ENCODE measurements at places on chromosomes 7 and 10.

GRCh38 chr7:27073076-27073475 lies 22.7 kb downstream of the HOXA1 start:
- no peak for DNase-seq

DNA sequence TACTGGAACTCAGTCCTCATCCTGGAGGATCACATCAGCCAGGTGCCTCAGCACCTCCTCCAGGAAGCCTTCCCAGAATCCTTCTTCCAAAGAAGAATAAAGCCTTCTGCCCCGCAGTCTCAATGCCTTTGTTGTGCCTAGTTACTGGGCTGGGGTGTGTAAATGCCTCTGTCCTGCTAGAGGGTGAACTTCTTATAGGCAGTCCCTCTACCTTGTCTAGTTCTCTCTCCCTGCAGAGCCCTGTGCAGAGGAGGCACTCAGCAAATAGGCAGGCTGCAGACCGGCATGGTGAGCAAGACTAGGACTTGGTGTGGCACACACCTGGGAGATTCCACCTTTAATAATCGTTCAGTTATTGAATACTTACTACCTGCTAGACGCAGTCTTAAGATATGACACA lies 104.7 kb upstream of the PCBD1 start:
- no peak for DNase-seq

- no peak for DNase-seq
Observed at GRCh38 chr10:69734797-69735468, 66.8 kb upstream of the COL13A1 start.

- no peak for DNase-seq
Observed at GRCh38 chr10:102460836-102461186, 9.5 kb upstream of the C10orf95 start.

GRCh38 chr7:74178632-74179031 lies 4.5 kb downstream of the EIF4H start:
- no peak for DNase-seq

GRCh38 chr10:19046679-19047078 lies 1.9 kb upstream of the MALRD1 start:
- no peak for DNase-seq

- DNase-seq: no peak
Observed at GRCh38 chr7:77202481-77202976, 2.9 kb upstream of the FGL2 start.

DNA sequence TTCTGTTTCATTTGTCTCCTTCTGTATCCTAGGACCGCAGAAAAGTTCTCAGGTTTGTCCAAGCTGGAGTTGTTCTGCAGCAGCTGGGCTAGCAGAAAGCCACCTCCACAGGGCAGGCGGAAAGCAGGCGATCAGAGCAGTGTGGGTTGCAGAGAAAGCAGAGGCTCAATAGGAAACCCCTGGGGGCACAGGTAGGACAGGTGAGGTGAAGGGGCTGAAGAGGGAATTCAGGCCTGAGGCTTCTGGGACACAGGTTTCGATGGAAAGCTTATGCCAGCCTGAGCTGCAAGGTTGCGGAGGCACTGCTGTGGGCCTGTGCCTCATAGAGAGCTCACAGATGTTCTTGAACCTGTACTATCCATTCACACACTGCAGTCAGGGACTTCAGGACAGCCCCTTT lies 194.9 kb upstream of the TPK1 start:
- DNase-seq: no peak

GRCh38 chr7:142142702-142143101 lies 31.2 kb downstream of the MGAM2 start:
- no peak for DNase-seq

DNA sequence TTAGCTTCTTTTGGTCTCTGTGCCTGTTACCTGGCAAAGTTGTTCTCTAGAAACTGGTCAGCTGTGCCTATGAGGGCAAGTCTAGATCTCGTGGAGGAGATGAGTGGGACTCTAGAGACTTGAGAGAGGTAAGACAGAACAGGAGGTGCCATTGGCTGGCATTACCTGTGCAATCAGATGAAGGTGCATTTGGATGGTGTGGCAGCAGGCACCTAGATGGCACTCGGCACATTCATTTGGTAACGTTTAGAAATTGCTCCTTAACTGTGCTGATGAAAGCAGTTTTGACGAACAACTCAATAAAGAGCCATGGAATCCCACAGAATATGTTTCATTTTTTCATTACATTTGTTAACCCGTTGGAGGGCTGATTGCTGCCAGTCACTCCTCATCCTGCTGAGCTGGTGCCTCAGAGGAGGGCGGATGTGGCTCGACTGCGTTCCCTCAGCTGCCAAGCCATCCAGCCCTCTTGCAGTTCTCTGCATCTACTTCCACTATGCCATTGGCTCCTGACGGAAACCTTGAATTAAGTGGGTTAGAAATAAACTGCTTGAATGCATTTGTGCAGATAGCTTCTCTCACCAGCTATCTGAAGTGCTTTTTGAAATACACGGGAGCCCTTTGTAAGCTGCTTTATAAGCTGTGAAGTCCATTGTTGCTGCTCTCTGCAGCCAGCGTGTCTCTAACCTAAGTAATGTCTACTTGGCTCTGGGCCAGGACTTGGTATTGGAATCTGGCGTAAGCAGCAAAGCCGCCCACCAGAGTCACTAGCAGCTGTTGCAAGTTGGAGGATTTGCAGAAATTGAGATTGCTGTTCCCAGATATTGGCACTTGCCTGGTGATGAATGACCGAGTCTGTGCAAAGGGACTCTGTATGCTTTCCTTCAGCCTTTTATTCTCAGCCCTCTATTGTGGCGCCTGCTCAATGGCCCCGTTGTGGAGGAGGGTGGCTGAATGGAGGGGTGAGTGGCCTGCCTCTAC lies 87.4 kb downstream of the LRRC4 start:
- no peak for DNase-seq

DNA sequence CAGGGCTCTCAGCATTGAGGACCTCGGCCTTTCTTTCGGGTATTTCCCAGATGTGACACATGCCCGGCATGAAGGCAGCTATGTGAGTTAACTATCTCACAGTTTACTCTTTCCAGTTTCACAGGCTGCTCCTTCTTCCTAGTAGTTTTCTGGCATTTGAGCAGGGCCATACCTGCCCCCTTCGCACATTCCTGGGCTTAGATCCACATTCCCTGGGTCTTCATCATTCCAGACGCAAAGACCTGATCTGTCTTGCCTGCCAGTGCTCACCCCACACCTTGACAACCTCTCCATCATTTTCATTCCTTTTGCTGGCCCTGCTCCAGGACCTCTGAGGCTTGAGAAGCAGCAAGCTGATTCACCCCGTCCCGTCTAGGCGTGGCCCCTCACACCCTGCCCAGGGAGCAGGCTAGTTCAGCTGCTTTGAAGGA lies 227.5 kb downstream of the WDR11 start:
- no peak for DNase-seq

DNA sequence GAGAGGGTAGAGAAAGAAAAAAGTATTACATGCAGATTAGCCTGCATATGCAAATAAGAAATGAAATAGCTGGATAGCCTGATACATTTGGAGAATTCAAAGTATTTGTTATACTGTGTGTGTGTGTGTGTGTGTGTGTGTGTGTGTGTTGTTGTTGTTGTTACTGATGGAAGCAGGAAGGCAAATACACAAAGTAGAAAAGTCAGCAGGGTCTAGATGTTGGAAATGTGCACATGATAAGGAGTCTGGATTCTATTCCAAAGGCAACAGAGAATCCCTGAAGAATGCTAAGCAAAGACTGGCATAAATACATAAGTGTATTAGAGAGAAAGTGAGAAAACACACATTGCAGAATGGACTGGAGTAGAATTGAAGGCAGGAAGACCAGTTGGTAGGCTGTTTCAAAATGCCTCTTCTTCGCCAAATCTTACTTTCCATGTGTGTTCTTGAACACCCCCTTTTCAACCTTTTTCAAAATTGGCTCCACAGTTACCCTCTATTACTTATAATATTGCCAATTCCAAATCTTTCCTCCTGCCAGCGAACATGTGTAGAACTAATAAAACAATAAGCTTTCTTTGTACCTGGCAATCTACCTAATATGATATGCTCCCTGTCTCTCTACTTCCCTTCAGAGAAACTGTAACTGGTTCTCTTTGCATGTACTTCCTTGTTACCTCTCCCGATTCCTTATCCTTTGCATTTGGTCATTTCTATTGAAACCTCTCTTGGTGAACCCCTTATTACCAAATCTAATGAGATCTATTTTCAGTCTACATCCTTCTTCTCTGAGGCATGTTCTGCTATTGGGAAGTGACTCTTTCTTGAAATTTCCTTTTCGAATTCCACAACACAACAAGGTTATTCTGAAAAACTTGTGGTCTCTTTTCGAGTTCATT lies 6.2 kb downstream of the CPED1 start:
- no peak for DNase-seq

DNA sequence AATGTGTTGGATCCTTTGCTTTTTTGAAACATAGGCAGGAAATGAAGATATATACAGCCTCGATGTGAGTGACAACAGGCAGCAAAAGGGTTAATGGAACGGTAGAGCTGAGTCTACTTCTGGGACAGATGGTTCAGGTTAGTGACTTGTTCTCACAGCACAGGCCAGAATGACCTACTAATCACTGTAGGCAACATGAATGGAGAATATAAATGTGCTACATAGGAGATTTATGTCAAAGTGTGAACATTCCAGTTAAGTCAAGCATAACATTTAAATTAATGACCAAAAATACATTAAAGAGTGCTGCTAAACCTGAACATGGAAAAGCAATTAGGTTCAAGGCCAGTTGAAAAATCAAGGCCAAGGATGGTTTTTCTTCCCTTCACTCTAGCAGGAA lies 235.2 kb downstream of the POU6F2 start:
- no peak for DNase-seq

DNA sequence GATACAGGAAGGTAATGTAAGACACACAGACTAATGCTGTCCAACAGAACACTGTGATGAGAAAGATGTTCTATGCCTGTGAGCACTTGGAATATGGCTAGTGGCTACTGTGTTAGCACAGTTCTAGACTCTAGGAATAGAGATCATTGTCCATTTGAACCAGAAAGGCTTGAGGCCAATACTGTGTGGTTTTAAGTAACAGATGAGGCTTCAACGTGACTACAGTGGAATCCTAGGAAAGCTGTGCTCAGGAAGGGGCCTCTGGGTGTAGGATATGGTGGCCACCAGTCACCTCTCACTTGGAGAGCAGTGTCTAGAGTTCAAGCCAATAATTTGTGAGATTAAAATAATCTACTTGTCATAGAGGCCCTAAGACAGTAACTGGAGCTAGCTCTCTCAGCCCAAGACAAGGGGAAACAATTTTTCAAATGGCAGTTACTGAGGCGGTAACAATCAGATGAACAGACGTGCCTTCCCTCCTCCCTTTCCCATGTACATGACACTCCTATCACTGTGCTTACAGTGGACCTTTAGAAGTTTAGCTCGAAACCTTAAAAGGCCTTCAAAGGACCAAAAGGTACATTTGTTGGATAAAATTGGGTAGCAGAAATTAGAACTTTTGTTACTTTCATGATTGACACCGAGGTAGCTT lies 10.2 kb downstream of the ZDHHC16 start:
- no peak for DNase-seq

- no peak for DNase-seq
Observed at GRCh38 chr7:157480371-157481050, 143.7 kb downstream of the DNAJB6 start.

GRCh38 chr10:97774811-97775294 lies 3.1 kb upstream of the SFRP5 start:
- no peak for DNase-seq

- DNase-seq: no peak
Observed at GRCh38 chr10:116713846-116714245, 28.5 kb downstream of the HSPA12A start.

DNA sequence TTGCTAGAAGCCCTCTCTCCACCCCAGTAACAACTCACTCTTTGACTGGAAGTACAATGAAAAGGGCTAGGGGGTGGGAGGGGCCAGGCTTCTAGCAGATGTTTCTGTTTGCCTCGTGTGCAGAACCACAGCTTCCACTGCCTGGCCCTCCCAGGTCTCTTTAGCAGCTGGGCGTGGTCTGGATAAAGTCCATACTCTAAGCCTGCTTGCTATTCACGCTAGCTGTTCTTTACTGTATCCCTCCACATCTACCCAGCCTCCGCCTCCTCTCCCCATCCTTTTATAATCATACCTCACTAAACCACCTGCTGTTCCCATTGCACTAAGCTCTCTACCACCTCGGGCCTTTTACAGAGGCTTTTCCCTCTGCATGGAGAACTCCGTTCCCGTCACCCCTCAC lies 288.8 kb downstream of the CAMK1D start:
- DNase-seq: no peak

- no peak for DNase-seq
Observed at GRCh38 chr10:122476333-122476695, 15.0 kb downstream of the HTRA1 start.

DNA sequence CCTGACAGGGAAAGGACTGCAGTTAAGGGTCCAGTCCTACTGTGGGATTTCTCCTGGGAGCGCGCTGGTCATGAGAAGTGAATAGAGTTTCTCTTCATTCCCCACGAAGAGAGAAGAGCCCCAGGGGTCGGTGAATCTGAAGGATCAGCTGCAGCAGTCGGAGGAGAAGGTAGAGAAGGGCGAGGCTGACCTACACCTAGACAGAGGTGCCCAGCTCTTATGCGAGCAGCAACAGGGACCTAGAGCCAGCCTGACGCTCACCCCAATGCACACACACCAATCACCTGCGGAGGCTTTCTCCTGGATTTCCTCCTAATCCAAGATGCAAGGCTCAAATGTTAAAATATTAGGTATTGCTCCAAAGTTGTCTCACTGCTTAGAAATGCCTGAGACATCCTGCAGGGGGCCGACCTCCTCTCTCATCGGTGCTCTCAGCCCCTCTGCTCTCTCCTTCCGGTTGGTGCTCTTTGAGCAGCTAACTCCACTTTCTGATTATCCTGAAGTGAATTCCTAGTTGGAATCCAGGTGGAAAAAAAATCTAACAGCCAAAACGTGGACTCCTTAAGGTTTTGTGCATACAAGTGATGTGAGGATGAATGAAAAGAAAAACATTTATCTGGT lies 176.4 kb downstream of the AHR start:
- no peak for DNase-seq

DNA sequence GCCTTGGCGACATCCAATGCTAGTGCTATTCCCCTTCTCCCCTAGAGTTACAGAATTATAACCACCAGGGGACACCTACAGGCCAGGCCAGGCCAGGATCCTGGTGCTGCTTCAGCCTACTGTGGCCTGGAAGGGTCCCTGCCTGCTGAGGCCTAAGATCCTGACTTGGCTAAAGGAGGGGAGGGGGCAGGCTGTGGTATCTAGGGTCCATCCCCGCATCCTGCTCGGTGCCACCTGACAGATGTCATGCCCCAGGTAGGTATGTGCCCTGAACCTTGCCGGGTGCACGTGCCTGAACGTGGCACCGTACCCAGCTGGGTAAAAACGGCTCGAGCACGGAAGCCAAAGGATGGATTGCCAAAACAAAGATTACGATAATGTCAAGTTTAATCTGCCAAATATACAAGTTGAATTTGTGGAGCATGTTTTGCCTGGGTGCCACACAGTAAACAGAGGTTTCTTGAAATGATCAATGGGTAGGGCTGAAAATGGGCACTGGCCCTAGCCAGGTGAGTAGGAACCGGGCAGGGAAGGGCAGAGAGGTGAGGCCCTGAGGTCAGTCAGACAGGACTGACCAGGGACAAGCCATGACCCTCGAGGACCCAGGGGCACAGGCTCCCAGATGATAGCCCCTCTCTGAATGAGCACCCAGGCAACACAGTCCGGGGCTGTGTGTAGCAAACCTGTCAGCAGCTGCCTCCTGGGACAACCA lies 12.6 kb downstream of the PDAP1 start:
- DNase-seq: no peak

- DNase-seq: no peak
Observed at GRCh38 chr10:84217746-84218145, 7.6 kb downstream of the LRIT2 start.
